ENCODE measurements at places on chromosomes 2 and 18. TPM values are rescaled to one million over a fixed set of nuclear protein-coding genes. Genes with fewer than 3 reads are reported as not detected.

BCL11A gene
- 92.7 TPM for total RNA-seq

IMP4 gene
- total RNA-seq, result 101 TPM

FSHR gene
- not detected for total RNA-seq

SLC5A6 gene
- total RNA-seq, result 112 TPM

SERPINB2 gene
- total RNA-seq, result not detected

MYCN gene
- total RNA-seq, result 100.0 TPM

NEUROD1 gene
- total RNA-seq, result not detected

- no peak for DNase-seq
Measured at GRCh38 chr18:49666045-49666775, 104.4 kb downstream of the LIPG start.

DNA sequence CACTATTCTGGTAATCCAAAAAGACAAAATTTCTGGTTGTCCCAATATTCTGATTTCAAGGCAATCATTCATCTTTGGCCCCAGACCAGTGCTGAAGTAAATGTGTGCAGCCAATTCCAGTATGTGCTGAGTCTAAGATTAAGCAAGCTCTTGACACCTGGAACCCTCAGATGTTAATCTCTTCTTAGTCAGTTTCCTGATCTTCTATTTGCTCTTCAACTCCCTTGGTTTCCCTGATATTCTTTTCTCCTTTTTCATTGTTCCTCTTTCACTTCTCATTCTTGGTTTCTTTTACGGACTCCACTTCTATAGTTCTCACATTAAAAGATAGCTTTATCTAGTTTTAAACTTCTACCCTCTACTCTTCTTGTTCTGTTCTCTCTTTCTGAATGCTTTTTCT lies 445.7 kb upstream of the FANCL start:
- no peak for DNase-seq

DNA sequence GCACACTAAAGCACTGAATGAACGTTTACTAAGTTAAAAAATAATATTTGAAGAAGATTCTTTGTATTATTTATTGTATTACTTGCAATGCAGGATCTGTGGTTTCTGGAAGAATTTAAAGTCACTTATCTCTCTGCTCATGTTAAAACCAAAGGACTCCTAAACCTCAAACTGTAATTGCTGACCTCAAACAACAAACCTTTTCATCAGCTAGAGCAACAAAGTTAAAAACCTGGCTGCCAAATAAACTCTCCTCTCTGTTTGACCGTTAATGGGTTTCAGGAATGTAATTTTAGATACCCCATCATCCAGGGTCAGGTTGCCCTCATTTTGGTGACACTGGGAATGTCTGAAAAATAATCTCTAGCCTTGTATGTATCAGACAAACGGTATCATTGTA lies 239.1 kb downstream of the TGIF1 start:
- no peak for DNase-seq

GRCh38 chr18:58180738-58181353 lies 136.8 kb downstream of the NEDD4L start:
- no peak for DNase-seq

GRCh38 chr2:213021971-213022899 lies 129.2 kb downstream of the IKZF2 start:
- DNase-seq, result no peak

DNA sequence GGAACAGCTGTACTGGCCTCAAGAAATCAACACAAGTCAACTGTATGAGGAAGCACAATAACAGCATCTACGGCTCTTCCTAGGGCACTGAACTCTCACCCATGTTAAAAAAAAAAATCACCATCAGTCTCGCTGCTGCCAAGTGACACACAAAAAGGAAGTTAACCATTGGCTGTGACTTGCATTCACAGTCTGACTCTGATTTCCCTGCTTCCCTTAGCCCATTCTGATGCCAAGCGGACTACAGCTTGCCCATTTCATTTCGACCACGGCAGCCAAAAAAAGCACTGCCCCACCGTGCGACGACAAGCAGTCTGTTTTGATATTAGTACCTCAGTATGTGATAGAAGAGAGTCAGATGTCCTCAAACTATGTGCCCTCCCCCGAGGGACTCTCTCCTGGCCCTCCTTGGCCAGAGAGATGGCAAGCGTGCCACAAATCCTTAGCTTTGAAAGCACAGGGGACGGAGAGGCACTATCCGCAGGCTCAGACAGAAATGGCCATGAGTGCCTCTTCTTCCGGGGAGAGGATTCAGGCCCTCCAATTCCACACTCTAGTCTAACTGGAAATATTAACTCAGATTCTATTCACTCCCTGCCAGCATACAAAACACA lies 250.0 kb downstream of the TCF4 start:
- no peak for DNase-seq
